ENCODE measurements at places on chromosomes 1 and 21.

DNA sequence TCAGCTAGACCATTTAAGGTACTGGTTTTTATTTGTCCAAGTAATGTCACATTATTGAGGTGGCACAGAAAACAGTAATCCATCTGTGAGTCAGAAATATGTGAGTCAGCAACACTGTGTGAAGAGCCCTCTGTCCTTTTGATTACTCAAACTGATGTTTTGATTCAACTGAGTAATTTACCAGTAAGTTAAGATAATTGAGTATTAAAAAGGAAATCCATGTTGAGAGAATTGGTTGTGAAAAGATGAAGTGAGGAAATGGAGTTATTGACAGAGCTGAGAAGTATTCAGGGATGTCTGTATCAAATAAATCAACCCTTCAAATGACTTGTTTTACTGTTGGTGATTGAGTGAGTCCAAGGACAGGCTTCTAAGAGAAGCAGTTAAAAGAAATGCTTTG, 302.7 kb upstream of the SGIP1 start:
- no peak for DNase-seq

DNA sequence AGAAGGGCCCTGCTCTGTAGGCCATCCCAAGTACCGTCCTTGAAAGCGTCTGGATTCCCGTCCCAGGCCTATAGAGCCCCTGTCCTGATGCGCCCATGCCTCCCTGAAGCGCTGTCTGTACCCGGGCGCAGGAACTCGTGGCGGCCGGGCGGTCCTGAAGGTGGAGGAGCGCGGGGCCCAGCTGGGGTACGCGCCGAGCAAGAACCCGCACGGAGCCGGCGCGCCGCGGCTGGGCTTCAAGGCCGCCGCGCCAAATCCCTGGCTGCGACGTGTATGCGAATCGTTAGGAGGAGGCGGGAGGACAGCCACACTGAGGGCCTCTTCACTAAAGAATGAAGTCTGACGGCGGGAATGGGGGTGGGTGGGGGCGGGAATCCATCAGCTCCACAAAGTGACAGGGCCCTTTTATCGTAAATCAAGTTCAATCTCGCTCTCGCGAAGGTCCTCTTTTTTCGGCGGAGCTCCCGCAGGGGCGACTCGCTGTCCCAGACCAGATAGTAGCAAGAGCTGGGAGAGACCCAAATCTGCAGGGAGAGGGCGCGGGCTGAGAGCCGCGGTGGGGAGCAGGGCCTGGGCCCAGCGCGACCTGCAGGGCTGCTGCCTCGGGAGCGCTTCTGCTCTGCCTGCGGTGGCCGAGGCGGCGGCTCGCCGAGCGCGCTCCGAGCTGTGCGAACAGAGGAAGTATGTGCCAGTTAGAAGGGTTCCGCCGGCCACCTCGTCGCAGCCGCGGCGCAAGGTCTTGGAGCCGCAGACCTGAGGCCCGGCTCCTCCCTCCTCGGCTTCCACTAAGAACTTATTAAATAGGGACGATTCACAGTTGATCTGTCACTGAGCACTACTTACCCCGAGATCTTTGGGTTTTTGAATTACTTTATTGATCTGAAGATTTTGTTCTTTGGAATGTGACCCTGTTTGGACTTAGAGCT, 10.4 kb downstream of the BARHL2 start:
- no peak for DNase-seq

- DNase-seq, result no peak
These were observed 10.4 kb downstream of the PGLYRP4 start for GRCh38 chr1:153337980-153338853.

DNA sequence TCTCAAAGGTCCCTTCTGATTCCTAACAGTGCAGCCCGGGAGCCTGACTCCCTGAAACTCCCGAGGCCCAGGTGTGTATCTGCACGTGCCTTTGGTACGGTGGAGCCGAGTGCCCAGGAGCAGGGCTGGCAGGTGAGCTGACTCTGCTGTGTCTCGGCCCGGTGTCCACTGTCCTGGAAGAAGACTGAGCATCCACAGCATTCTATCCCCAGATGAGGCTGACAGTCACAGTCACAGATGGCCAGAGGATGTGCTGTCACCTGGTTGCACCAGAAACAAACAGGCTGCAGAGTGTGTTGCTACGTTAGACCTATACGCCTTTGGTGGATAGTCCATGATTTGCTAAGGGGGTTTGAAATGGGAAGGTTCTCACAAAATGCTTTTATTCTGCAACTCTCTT, 9.8 kb downstream of the ETV3L start:
- DNase-seq, result no peak

DNA sequence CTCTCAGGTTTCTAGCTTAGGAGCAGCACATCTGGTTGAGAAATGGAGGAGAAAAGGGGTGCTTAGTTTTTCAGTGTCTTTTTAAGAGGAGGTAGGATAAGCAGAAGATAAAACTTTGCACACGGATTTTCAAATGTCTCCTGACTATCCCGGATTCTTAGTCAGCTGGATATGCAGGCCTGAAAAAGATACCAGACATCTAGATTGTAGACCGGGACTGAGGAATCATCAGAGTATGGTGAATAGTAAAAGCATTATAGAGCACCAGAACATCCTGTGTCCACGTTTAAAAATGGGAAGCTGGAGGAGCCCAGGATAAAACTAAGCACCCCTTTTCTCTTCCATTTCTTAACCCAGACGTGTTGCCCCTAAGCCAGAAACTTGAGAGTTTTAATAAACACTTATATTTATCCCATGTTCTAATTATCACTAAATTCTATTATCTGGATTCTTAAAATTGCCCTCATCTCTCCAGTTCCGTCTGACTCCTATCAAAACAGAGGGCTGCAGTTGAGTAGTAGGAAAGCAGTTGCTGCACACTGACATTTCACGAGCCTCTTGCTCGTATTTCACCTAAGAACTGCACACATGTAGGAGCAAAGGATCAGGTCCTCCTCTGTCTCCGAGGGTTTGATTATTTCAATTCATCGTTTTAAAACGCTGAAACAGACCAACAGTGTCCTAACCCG, 609 bp downstream of the PIGK start:
- DNase-seq, result no peak

DNA sequence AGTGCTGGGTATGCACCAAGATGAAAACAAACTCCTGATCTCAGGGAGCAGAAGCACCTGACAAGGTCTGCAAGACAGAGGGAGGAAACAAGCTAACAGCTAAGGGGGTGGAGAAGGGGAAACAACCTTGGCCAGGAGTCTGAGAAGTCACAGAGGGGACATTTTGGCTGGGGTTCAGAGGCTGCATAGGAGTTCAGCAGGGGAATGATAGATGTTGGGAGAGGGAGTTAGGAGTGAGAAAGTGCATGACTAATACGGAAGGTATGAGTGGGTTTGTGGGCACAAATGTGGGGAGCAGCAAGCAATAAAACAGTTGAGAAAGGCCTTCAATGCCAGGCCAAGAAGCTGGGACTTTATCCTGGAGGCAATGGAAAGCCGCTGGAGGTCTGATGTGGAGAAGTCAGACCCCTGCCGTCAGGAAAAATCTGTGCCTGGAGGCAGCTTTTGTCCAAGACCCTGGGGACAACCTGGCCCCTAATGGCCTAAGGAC, 16.4 kb downstream of the EPHA2 start:
- no peak for DNase-seq

- DNase-seq, result no peak
These were observed 166.8 kb downstream of the BACH1 start for GRCh38 chr21:29465546-29465945.

DNA sequence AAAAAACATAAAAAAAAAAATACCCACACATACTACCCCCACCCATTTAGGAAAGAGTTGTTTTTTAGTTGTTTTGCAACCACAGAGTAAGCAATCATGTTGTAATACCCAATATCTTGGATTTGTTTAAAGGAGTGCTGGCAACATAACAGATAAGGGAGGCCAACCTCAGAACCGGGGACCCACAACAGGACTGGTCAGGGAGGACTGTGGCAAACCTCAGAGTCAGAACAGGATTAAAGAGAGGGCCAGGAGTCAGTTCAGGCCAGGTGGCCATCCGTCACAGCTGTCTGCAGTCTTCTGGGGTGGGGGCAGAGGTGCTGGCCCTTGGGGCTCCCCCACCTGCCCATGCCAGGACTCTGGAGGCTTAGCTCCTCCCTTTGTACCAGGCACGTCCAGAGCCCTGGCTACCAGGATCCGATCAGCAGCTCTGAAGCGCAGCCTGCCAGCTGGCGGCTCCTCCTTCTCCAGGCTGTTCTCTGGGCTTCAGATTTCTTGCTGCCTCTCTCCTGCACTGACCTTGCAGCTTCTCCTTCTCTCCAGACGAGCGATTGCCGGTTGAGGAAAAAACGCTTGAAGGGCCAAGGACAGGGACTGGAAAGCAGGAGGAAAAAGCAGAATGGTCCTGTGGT, 7.9 kb downstream of the H6PD start:
- DNase-seq, result no peak

DNA sequence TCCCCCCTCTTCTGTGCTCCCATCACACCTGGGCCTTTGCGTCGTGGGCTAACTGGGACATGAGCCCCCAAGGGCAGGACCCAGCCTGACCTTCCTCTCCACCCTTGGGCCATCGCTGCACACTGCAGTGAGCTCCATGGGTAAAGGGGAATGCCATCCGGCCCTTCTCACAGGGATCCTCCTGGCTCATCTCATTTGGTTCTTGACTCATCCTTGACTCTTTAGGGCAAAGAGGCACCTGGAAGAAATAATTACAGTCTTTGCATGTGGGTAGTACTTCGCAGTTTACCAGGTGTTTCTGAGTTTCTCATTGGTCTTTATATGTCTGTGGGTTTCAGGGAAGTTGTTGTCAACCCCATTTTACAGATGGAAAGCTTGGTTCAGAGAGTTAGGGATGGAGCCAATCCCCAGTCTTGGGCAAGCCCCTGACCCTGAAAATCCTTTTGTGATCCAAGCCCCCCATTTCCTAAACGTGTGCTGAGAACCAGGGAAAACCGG, 59.3 kb upstream of the ID3 start:
- DNase-seq, result no peak

- DNase-seq, result no peak
These were observed 200.0 kb downstream of the RHOU start for GRCh38 chr1:228935198-228935663.

DNA sequence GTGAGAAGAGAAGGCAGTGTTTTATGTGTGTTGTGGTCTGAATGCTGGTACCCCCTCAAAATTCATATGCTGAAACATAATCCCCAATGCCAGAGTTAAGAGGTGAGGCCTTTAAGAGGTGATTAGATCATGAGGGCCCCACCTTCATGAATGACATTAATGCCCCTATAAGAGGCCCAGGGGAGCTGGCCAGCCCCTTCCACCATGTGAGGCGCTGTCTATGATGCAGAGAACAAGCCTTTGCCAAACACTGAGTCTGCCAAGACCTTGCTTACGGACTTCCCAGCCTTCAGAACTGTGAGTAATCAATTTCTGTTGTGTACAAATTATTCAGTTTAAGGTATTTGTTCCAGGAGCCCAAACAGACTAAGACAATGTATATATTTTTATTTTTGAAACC, 20.2 kb downstream of the CAPZB start:
- no peak for DNase-seq

- DNase-seq, result no peak
These were observed 25.7 kb upstream of the KCNN3 start for GRCh38 chr1:154895798-154896197.

GRCh38 chr1:167121375-167122120, 27.7 kb downstream of the STYXL2 start:
- DNase-seq, result no peak

DNA sequence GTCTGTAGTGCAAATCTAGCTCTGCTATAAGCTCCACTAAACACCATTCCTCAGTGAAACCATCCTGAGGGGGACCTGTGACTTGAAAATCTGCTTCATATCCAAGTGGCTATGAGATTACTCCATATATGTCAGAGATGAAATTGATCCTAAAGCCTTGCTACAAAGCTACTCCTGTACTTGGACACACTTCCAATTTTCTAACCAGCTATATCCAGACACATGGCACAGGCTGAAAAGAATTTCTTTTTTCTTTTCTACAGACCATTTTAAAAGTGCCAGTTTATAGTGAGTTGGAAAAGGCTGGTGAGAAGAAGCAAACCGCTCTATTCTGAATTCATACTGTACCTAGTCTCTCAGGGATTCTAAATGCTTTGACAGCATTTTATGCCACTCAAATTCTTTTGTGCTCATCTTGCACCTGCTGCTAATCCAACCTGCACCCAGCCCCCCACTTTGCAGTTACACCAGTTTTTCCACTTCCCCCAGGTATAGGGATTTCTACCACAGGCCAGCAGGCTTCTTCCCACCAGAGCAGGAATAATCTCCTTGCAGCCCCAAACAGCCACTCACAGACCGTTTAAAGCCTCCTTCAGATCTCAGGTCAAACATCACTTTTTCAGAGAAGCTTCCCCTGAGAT, 112.5 kb downstream of the RERE start:
- no peak for DNase-seq

GRCh38 chr1:182394055-182394775, 2.6 kb upstream of the GLUL start:
- no peak for DNase-seq

DNA sequence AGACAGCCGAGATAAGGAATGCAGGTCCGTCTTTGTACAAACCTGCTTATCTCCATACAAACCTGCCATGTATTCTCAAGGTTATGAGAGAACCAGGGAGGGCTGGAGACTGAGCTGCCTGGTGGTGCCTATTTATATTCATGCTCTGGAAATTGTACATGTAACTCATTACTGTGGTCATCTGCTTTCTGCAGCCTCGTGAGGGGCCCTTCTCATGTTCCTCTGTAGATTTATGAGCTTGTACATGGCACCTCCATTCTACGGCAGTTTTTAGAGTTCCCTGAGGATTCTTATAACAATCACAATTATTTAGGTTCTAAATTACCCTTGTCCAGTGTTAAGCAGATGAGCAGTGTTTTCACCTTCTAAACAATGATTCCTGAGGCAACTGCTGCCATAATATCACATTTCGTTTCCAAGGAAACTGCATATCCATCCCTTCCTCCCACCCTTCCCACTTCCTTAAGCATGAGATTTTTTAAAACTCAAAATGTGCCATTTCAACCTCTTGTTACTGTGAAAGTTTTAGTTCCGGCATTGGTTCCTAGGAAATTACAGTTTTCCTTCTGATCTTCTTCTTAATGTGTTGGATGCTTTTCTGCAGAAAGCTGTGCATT, 112.1 kb downstream of the ST6GALNAC3 start:
- DNase-seq, result no peak

GRCh38 chr1:172221436-172221835, 199.0 kb upstream of the C1orf105 start:
- DNase-seq, result no peak

- DNase-seq, result no peak
These were observed 35.1 kb downstream of the TNFSF18 start for GRCh38 chr1:173015629-173016028.

- no peak for DNase-seq
These were observed 197.4 kb downstream of the RRAGC start for GRCh38 chr1:38662126-38662525.

DNA sequence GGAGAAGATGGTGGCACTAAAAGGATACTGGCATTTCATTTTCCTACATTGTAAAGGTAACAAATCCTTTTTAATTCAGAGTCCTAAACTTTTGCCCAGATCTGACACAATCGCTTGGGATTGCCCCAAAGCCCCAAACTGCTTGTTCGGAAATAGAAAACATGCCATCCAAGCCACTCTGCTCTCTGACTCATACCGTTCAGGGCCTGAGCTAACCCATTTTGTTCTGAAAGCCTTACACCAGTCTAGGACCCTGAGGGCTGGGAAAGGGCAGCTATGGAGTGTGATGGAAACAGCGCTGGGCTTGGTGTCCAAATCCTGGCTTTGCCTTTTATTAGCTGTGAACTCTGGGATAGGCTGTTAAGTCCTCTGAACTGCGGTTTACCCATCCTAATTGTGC, 159.4 kb upstream of the UBE2U start:
- no peak for DNase-seq

GRCh38 chr1:174761335-174761734, 238.4 kb upstream of the CACYBP start:
- no peak for DNase-seq

GRCh38 chr1:165075725-165076370, 280.7 kb downstream of the LMX1A start:
- DNase-seq, result no peak

Data from activated CD4-positive, alpha-beta T cell treated with anti-CD3 and anti-CD28 coated beads for 1 hour (primary cell).